ENCODE measurements at places on chromosomes 16 and 17. TPM values are rescaled to one million over a fixed set of nuclear protein-coding genes. Genes with fewer than 3 reads are reported as not detected.

UBE2G1 gene
- 83.9 TPM for total RNA-seq

USP43 gene
- 4.0 TPM for total RNA-seq

NPIPB2 gene
- 2.7 TPM for total RNA-seq

MTSS2 gene
- total RNA-seq: 91.6 TPM

SSTR5 gene
- total RNA-seq: 0.35 TPM

PDE6G gene
- 2.0 TPM for total RNA-seq

KRTAP2-2 gene
- total RNA-seq: not detected

Measured in A549 treated with Mapracorat at 1 μM for 4 hours (cell line).